ENCODE measurements at places on chromosomes 7 and 10.

GRCh38 chr7:114860206-114860605, 61.7 kb upstream of the MDFIC start:
- DNase-seq = no peak

DNA sequence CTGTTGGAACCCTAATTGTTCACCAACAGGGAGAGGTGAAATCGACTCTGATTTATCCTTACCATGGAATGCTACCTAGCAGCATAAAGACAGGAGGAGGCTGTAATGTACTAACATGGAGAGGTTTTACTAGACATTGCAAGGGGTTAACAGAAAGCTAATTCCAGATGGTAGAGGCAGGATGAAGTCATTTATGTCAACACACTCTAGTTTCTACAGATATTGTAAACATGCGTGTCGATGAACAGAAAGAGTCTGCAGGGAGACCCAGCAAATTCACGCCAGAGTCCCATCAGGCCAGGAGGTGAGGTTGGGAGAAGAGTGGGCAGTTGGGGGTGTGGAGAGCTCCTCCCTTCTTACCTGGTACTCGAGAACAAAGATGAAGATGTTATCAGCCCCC, 7.0 kb downstream of the NPC1L1 start:
- DNase-seq = no peak

- DNase-seq = no peak
Measured at GRCh38 chr7:77433901-77434300, 17.8 kb upstream of the GSAP start.

DNA sequence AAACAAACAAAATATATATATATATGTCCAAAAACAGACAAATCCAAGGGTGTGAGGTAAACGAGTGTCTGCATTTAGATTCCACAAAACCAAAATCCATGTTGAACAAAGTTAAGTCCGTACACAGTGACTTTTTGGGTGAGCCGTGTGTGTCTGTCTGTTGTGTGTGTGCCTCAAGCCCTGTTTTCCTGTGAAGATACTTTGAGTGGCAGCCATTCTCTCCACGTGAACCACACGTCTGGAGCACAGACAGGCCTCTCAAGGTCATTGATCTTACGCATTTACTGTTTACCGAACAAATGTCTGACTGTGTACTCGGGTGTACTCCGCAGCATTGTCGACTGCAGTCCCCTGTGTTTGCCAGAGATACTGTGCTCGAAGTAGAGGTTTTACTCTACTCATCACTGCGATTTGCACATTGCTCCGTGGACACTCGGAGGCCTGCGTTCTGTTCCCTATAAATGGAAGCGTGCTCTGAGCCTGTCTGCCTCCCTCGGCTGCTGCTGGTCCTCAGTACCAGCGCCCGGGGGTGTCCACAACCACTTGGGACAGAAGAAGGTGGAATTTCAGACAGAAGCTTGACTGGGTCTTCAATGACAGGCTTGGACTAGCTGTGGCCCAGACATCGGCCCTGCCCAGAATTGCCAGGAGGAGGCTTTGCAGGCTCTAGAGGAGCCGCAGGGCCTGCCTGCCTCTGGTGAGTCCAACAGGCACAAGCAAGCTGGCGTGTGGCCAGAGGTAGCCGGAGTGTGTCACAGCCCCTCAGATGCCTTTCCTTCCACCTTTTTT, 22.1 kb downstream of the CYP17A1 start:
- no peak for DNase-seq

DNA sequence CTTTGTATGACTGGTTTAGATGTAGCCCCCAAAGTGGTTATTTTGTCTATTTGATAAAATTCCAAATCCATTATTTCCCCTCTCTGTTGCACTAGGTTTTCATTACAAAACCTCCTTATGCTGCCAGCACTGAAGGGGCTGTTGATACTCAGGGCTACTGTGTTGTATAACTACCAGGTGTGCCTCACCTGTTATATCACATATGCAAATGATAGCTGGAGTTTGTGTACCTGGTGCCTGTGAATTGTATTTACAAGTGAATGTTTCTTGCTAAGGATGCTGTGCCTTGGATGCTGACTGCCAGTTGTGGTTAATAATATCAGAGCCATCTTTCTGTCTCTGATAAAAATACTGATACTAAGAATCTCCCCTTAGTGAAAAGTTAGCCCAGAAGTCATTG, 84.8 kb upstream of the CCDC6 start:
- DNase-seq = no peak

DNA sequence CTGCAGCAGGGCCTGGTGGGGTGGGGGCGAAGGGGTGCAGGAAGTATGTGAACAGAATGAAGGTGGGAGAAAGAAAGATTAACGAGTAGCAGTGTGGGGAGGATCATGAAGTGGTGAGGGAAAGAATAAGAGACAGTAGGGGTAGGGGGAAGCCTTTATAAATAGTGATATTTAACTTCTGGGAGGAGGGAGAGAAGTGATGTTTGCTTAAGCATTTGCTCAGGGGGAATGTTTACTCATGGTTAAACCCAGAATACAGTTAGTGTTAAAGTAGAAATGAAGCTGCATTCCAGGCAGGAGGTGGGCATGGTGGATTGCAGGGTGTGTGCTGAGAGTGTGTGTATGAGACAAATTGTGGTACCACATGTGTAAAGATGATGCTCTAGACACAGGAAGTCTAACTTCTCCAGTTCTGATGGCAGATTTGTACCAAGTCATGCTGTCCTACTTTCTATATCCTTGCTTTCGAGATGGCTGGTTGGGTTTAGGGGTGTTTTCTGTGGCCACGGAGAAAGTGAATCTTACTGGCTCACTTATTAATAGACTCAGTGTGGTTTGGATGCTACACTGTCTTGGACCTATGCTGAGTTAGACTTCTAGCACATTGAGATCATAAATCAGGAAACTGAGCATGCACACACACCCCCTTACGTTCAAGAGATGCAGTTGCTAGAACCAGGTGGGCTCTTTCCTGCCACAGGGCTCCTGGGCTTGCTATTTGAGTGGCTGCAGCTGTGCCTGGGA, 10.6 kb upstream of the DNMBP start:
- no peak for DNase-seq

- no peak for DNase-seq
Measured at GRCh38 chr7:154577141-154577873, 425.6 kb downstream of the PAXIP1 start.

DNA sequence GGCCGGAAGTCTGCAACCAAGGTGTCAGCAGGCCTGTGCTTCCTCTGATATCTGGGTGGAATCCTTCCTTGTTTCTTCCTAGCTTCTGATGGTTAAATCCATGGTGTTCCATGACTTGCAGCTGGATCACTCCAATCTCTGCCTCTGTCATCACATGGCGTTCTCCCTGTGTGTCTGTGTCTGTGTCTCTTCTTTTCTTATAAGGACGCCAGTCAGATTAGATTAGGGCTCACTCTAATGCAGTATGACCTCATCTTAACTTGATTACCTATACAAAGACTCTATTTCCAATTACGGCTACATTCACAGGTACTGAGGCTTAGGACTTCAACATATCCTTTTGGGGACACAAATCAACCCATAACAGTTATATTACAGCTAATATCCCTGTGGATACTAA, 70.3 kb upstream of the FAM3C start:
- DNase-seq = no peak
